ENCODE measurements at places on chromosomes 13 and 19.

GRCh38 chr13:33362986-33363727 is 77.6 kb upstream of the STARD13 start:
- no peak for DNase-seq

- no peak for DNase-seq
Observed at GRCh38 chr19:40383668-40384248, 6.2 kb downstream of the HIPK4 start.

DNA sequence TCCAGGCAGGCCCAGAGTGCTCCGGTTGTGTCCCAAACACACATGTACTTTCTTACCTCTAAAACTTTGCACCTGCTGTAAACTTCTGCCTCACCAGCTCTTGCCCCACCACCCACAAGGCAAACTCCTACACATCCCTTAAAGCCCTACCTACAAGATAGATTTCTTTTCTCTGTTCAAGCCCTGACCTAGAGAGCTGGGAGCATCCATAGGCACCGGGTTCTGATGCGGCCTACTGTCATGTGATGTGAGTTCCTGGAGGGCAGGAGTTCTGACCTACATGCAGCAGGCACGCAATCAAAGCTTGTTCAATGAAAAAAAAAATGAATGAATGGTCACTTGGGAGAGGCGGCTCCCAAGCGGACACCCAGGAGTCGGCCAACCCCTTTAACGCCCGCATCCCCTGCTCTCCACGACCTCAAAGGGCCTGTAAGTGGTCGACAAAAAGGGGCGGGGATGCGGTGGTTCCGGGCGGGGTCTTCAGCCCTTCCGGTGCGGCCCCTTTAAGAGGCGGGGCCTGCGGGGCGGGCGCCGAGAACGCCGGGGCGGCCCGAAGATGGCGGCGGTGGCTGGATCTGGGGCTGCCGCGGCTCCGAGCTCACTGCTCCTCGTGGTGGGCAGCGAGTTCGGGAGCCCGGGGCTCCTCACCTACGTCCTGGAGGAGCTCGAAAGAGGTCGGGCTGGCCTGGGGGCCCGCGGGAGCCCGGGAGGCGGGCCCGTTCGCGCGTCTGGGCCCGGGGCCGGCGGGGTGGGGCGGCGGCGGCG is at the start of gene MAP1S:
Gene MAP1S (plus strand): TSS at position 534 of the 765 bp plus-strand sequence. CDS start 23 bp downstream, at position 557.
- peak; percentile 74 for DNase-seq

DNA sequence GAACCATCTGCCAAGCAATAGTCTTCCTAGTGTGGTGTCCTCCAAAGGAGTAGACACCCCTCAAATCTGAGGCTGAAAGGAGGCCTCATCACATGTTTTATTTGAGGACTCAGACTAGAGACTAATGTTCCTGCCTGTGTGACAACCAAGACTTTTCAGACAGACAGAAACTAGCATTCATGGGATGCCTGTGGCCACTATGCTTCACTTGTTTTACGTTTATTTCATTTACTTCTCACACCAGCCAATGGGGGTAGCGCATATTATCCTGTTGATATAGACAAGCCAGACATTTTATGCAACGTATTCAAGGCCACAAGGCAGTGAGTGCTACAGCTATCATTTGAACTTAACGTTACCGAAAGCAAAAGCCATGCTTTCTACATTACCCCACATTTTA is 391.7 kb upstream of the HTR2A start:
- DNase-seq, result no peak

DNA sequence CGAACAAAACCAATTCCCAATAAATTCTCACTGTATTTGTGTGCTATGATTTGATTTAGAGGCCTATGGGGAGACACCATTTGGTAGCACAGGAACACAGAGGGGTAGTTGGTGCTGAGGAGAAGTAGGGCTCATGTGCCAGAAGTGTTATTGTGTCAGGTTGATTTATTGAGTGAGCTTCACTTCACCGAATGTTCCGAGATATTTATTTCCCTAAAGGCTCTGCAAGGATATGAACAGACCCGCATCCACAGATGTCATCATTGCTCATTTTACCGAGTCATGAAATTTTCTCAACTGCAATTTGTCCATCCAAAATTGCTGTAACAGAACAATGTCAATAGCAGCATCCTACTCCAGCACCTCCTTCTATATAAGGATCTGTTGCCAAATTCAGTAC is 69.5 kb downstream of the DACH1 start:
- DNase-seq, result no peak

GRCh38 chr13:76455960-76456359 is 430.2 kb downstream of the KCTD12 start:
- peak; percentile 39 for DNase-seq

DNA sequence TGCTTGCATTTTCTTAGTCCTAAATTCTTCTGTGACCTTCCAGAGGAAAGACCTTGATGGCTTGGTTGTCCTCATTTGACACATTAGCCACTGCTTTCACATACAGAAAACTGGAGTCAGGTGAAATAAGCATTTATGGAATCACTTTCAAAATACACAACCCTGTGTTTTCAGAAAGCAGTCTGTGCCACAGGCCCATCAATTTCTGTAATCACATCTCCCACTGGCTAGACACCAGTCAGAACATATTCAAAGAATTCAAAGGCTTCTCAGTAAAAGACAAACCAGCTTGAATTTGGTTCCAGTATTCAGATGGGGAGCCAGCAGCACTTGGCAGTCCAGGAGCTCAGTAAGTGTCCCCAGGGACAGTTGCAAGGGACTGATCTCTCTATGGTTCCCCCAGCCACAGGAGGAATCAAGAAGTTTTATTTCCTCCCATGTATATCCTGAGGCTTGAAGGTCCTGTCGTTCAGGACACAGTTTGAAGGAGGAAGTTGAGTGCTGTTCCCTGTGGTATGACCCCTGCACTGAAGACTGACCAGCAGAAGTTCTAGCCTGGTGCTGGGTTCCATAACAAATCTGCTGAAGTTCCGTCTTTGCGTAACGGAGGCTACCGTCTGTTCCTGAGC is 214.3 kb downstream of the FOXO1 start:
- no peak for DNase-seq

DNA sequence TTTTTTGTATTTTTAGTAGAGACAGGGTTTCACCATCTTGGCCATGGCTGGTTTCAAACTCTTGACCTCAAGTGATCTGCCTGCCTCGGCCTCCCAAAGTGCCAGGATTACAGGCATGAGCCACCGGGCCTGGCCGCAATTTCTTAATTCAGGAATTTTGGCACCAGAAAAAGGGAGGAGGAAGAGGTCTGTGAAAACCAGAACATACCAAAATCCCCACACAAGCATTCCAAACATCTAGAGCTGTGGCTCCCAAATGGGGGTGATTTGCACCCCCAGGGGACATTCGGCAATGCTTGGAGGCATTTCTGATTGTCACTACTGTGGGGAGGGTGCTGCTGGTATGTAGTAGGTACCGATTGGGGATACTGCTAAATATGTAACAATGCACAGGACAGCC is 40.2 kb upstream of the ABCC4 start:
- no peak for DNase-seq

DNA sequence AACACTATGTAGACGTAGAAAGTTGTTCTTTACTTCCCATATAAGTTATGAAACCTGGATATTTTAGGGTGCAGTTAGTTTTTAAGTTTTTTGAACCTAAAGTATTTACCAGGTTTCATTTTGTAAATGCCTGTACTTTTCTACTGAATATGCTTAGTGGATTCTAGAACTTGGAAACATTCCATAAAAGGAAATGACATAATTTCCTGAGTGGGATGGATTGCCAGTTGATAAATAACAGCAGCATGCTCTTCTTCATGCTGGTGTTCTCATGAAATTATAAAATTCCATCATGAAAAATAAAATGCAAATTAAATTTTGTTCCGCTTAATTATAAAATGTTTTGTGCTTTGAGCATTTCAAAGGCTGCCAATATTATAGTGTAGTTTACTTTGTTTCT is 362.2 kb upstream of the PCDH20 start:
- no peak for DNase-seq

- DNase-seq, result no peak
Observed at GRCh38 chr13:53150568-53150967, 122.0 kb downstream of the OLFM4 start.

GRCh38 chr13:33146843-33147611 is 130.8 kb downstream of the KL start:
- DNase-seq, result no peak

- DNase-seq, result no peak
Observed at GRCh38 chr19:5850743-5851293, 431 bp downstream of the FUT3 start.

DNA sequence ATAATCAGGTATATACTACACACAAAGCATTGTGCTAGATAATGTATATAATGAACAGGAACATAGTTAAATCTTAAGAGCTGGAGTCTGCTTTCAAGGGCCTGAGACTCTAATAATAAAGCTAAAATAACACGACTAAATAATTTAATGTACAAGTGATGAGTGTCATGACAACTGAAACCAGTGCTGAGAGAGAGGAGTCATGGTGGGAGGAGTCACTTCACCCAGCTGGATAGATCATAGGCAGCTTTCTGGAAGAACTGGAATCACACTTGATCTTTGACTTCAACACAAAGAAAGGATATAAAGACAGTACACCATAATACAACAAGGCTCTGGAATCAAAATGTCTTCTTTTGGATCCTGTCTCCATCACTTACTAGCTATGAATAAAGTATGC is 7.1 kb downstream of the RBM26 start:
- no peak for DNase-seq

DNA sequence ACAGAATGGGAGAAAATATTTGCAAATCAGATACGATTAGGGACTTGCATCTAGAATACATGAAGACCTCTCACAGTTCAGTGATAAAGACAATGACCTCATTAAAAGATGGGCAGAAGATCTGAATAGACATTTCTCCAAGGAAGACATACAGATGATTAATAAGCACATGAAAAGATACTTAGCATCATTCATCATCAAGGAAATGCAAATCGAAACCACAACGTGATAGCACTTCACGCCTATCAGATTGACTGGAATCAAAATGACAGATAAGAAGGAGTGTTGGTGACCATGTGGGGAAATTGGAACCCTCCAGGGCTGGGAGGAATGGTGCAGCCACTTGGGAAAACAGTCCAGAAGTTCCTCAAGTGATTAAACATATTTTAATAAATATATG is 25.8 kb downstream of the CFAP97D2 start:
- DNase-seq, result no peak

- DNase-seq, result no peak
Observed at GRCh38 chr19:39265321-39265916, 2.8 kb upstream of the IFNL2 start.

DNA sequence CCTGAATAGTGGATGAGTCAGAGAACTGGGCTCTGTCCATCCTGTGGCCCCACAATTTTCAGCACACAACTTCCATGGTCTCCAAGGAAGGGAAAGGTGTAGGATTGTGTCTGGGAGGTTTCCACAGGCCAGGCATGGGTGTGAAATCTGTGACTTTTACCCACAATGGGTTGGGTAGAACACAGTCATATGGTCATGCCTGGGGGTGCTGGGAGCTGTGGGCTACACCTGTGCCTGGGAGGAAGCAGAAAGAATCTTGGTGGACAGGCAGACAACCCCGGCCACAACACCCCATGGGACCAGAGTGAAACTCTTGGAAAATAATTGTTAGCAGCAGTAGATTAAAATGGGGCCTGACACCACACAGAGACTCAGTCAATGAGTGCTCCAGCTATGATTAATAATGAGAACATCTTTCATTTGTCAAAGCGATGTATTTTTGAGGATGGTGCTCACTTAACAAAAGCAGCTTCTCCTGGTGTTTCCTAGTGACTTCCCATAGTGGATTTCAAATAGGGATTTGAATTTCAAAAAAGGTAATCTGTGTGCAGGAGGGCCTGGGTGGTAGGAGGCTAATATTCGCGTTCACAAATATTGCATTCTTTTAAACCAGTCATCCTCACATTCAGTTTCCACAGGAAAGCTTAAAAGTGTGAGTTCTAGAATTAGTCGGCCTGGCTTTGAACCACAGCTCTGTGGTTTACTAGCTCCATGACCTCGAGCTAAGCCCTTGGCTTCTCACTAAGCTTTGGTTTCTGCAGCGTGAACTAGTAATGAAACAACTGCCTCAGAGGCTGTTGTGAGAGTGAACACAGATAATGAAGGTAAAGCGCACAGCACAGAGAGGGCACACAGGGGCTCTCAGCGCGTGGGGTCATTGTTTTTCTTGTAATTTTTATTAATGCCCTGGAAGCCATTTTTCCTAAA is 89.3 kb upstream of the UQCRFS1 start:
- DNase-seq, result no peak

GRCh38 chr19:2549701-2550191 is 73.8 kb downstream of the GADD45B start:
- peak; percentile 81 for DNase-seq

- DNase-seq, result no peak
Observed at GRCh38 chr13:60158321-60158801, 5.4 kb downstream of the DIAPH3 start.

- DNase-seq, result no peak
Observed at GRCh38 chr19:5130371-5131030, 161.6 kb downstream of the KDM4B start.

DNA sequence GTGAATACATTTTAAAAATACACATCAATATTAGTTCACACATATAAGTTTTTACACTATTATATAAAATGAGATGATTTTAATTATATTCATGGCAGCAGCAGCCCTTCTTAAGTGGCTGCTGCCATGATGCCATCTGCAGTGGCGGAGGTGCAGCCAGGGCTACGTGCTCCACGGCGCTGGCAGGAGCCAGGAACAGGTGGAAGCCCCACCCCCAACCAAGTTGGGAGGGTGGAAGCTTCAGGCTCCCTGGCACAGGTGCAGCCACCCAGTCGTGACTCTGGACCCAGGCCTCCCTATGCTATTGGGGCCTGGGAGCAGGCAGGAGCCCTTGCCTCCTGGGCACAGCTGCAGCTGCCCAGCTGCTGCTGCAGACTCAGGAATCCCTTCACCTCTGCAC is 646.9 kb upstream of the PCDH9 start:
- DNase-seq, result no peak

DNA sequence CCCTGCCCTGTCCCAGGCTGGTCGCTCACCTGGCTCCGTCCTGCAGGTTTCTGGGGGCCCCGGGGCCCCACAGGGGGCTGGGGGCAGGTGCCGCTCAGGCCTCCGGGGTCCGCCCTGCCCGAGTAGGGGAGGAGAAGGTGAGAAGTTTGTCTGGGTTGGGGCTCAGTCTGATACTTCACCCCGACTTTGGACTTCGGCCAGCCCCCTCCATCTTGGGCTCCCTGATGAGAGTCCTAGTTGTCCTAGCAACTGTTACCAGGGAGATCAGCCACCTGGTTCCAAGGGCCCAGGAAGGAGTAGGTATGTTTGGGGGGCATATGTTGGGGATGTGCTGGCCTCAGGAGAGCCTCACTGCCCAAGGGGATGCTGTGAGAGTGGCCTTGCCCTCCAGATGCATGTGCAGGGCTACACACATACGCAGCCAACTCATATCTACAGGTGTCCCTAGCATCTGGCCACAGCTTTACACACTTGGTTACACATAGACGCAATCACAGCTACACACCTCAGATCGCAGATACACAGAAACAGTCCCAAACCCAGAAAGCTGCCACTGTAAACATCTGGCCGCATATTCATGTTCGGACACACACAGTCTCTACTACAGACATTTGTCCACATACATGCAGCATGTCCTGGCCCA is 3.4 kb downstream of the NUMBL start:
- DNase-seq, result no peak
